HCT116 (cell line): ENCODE measurements at places on chromosomes 16 and 17.

GRCh38 chr17:63124536-63124935 lies 158.5 kb downstream of the TANC2 start:
- DNase-seq: no peak

GRCh38 chr17:79387783-79388182 lies 223.1 kb downstream of the RBFOX3 start:
- no peak for DNase-seq

DNA sequence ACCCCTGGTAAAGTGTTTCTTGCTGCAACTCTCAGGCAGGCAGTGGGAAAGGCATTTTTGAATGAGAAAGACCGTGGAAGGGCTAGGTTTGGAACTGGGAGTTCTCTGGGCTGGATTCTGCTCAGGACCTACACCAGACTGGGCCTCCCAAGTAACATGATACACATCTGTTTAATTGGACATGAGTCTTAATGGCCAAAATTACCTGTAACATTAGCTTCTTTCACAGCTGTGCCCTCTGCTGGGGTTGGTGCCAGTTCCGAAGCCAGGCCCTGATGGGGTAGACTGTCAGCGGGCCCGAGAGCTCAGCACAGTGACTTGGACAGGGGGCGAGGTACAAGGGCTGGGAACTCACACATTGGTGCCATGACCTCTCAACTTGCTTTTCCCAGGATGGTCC lies 118.9 kb upstream of the IRX3 start:
- no peak for DNase-seq

- DNase-seq: peak; percentile 44
Measured at GRCh38 chr17:42116705-42117396, 4.3 kb downstream of the KAT2A start.

GRCh38 chr16:8903004-8903403 lies 20.9 kb downstream of the LITAFD start:
- DNase-seq: no peak

GRCh38 chr17:69590671-69591070 lies 176.2 kb downstream of the MAP2K6 start:
- DNase-seq: no peak

GRCh38 chr17:2070241-2071023 lies 15.5 kb downstream of the HIC1 start:
- DNase-seq: no peak

DNA sequence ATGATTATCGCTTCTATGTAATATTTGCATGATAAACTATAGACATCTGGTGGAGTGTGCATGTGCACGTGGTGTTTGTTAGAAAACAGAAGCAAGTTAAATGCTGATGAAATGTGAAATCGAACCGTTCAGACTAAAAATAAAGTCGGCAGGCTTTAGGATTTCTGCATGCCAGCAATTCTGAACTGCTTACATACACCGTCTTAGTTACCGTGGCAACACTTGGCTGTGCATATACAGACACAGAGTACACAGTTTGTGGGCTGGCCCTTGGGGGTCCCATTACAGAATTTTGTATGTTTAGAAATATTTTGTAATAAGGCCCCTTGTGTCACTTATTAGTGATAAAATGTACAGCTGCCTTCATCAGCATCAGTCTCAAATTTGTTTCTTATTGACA lies 605.5 kb downstream of the RBFOX1 start:
- no peak for DNase-seq

- DNase-seq: no peak
Measured at GRCh38 chr16:19833176-19833575, 51.5 kb downstream of the GPRC5B start.

- DNase-seq: no peak
Measured at GRCh38 chr17:80811181-80812105, 180.2 kb upstream of the CHMP6 start.

DNA sequence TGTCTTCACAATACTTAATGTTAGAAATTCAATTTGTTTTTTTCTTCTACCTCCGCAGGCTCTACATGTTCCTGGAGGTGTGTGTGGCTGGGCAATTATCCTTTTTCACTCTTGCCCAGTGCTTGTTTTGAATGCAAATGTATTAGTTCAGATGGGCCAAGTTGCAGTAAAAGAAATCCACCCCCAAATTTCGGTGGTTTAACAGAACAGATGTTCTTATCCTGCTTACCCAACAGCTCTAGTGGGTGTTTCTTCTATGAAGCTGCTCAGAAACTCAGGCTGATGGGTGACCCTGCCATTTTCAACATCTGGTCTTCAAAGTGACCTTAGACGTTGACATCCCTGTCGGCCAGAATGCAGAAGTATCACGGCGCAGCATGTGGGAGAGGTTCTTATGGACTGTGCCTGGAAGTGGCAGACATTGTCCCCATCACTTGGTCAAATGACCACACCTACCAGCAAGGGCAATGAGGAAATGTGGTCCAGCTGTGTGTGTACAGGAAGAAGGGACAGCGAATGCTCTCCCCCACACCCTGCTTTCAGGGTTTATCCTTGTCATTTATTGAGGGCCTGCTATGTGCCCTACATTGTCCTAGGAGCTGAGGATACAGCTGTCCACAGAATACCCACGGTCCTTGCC lies 157.3 kb downstream of the CDH13 start:
- DNase-seq: no peak

- no peak for DNase-seq
Measured at GRCh38 chr16:86809458-86809955, 231.2 kb downstream of the FOXL1 start.

DNA sequence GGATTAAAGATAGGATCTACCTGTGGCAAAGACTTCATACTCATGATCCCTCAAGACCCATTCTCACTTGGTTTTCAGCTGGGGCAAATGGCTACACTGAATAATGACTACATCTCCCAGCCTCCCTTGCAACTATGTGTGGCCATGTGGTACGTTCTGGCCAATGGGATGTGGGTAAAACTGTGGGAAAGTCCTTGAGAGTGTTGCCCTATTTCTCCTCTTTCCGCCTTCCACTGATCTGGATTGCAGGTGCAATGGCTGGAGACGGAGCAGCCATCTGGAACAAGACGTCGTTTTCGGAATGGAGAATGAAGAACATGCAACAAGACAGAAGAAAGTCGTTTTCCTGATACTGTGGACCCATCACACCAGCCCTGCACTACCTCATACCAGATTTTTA lies 48.5 kb downstream of the HAPSTR1 start:
- DNase-seq: peak; percentile 59

GRCh38 chr17:17043461-17044271 lies 1.4 kb downstream of the MPRIP start:
- DNase-seq: no peak

GRCh38 chr16:88197481-88198456 lies 185.0 kb upstream of the ZNF469 start:
- no peak for DNase-seq

DNA sequence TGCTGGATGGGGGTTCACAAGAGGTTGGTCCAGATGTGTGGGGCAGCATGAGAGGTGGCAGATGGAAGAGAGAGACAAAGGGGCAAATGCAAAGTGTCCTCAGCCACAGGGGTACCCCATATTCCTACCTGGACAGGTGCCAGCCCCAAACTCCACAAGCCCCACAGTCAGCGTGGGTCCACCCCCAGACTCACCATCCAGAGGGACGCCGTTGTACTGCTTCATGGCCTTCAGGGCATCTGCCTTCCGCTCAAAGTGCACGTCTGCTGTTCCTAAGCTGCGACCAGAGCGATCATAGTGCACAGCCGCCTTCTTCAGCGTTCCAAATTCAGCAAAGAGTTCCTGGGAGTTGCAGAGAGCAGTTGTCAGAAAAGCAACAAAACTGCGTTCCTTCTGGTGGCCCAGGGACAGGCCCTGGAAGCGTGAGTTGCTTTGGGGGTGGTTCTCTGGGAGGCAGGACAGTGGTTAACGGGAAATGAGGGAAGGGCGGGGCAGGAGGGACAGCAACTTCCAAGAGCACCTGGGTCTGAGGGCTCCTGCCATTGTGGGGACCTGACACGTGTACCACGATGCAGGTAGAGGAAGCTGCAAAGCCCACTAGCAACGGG lies 2.3 kb downstream of the ALYREF start:
- no peak for DNase-seq

GRCh38 chr17:82007495-82008257 lies 15.0 kb downstream of the CENPX start:
- DNase-seq: no peak

DNA sequence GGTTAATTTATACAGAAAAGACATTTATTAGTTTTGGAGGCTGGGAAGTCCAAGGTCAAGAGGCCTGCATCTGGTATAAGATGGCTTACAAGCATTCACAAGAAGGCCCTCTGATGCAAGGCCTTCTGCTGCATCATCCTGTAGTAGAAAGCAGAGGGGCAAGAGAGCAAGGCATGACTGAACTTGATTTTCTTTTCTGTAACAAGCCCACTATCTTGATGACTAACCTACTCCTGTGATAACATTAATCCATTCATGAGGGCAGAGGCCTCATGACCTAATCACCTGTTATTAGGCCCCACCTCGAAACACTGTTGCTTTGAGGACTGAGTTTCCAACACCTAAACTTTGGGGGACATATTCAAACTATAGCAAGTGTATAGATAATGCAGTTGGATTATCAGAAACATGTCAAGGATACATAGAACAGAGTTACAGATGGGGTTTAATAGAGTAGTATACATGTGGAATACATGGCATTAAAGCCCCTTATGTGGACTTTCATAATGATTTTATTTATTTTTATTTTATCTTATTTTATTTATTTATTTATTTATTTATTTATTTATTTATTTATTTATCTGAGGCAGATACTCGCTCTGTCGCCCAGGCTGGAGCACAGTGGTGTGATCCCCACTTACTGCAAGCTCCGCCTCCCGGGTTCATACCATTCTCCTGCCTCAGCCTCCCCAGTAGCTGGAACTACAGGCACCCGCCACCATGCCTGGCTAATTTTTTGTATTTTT lies 88.2 kb downstream of the CHD9 start:
- DNase-seq: no peak

- DNase-seq: no peak
Measured at GRCh38 chr16:51225878-51226277, 74.8 kb upstream of the SALL1 start.

DNA sequence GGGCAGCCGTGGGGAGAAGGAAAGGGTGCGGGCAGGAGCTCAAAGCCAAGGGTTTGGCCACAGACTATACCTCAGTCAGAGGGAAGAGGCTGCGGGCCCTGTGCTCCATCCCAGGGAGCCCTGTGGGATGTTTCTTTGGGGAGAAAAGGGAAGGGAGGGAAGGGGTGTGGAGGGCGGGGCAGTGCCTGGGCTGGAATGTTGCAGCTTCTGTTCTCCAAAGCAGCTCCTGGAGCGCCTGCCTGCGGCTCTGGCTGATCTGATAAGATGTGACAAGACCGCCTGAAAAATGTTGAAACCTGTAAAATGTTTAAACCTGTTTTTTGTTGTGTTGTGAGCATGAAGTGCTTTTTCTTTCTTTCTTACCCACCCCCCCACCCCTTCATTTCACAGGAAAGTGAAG lies 32.8 kb downstream of the WNT3 start:
- DNase-seq: no peak

DNA sequence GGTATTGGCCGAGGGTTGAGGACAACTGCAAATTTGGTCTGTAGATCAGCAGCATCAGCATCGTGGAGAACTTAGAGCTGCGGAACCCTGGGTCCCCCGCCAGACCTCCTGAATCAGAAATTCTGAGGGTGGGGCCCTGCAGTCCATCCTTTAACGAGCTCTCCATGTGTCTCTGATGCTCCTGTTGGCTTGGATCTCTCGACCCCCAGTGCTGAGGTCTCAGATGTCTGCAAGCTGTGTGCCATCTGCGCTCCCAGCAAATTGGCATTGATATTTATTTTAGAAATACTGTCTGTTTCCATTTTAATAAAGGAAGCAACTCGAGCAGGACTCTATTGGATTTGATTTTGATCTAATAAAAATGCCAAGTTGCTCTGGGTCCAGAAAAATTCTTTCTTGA lies 250.0 kb downstream of the KATNIP start:
- no peak for DNase-seq

GRCh38 chr17:74758848-74759168 lies 10.4 kb downstream of the NHERF1 start:
- no peak for DNase-seq

DNA sequence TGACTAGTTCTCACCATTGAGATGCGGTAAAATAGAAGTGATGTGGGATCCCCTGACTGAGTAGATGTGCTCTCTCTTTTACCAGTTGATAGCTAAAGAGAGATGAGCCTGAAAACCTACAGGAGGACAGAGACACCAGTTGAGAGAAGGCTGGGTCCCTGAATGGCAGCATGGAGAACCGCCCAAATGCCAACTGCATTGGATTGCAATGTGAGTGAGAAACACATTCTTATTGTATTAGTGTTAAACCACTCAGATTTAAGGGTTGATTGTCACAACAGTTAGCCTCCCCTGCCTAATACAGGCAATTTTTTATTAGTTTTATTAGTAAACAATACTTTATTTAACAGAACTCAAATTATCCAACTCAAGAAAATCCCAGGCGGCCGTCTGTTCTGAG lies 61.2 kb downstream of the SPACA3 start:
- DNase-seq: no peak

GRCh38 chr17:27762527-27763305 lies 37.6 kb downstream of the NOS2 start:
- no peak for DNase-seq

- no peak for DNase-seq
Measured at GRCh38 chr17:48547808-48548522, 3.1 kb upstream of the HOXB2 start.

GRCh38 chr16:77113835-77114234 lies 77.2 kb upstream of the MON1B start:
- DNase-seq: no peak

GRCh38 chr16:81283044-81283443 lies 31.7 kb upstream of the GAN start:
- no peak for DNase-seq

DNA sequence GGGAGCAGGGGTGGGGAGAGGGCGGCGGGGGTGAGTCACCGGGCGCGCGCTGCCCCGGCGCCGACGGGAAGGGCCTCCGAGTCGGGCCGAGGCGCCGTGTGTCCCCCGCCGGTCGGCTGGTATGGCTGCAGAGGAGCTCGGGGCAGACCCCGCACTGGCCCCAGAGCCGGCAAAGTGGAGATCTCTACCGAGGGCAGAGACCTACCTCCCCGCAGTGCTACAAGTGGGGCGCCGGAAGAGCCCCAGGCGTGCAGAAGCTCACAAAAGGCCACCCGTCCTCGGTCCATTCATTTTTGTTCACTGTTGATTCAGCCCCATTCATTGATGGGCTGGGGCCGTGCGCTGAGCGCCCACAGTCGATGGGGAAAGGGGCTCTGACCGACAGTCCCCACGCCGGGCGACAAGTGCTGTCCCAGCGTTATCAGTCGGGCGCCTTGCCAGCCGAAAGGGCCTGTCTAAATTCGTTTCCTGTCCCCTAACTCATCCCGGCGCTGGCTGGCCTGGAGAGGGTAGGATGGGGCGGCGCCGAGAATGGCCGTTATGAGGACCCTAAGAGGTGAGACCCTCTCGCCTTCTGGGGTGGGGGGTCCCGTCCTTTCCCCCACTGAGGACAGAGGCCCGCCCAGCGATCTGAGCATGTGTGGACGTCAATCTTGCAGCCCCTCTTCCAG lies 709 bp upstream of the ENO3 start:
- no peak for DNase-seq

- DNase-seq: no peak
Measured at GRCh38 chr16:2437032-2437790, 8.0 kb downstream of the CCNF start.

DNA sequence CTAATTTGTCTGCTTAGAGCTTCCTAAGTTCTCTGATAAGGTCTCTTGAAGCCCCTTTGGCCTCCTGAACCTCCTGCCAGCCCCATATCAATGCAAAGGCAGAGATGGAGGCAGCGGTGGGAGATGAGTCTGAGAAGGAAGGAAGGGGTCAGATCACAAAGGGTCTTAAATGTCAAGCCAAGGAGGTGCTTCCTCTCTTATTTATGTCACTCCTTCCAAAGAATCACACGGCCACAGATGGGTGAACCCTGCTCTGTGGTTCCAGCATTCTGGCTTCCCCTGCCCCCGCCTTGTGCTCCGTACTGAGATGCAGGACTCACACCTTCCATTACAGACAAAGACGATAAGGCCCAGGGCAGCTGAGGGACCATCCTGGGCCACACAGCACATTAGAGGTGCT lies 96.3 kb downstream of the GSG1L start:
- no peak for DNase-seq
